Fibroblast of skin of back (primary cell): ENCODE measurements at places on chromosomes 16 and 17.
A peak's percentile ranks its signal among the peaks of the same experiment; 100 is the strongest.

DNA sequence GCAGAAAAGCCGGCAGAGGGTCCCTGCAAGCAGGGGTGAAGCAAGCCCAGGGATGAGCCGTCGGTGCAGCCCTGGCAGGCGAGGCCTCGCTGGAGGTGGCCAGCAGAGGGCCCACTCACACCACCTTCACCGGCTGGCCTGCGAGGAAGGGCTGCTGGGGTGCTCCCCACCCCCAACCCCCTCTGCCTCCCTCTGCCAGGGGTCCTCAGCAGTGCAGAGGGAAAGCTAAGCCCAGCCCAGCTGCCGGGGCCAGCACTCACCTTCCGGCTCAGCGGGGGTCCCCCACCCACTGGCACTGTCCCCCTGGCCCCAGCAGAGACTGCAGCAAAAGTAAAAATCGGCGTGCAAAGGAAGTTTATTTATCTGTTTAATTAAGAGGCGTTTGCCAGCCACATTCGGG lies 113.4 kb downstream of the ENGASE start:
- no peak for DNase-seq

DNA sequence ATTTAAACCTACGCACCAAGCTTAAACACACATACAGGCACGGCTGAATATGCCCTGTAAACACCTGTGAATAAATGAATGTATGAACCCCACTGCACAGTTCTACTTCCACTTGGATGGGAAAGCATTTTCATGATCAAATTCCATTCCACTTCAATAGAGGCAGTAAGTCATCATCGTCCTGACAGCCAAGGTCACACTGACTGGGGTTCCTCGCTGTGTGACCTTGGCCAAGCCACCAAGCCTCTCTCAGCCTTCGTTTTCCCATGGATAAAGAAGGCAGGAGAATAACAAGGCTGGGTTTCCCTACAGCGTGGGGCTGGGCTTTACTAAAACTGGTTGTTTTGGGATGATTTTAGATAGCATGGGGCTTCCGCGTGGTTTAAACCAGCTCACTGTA lies 82.8 kb downstream of the TBC1D16 start:
- no peak for DNase-seq

DNA sequence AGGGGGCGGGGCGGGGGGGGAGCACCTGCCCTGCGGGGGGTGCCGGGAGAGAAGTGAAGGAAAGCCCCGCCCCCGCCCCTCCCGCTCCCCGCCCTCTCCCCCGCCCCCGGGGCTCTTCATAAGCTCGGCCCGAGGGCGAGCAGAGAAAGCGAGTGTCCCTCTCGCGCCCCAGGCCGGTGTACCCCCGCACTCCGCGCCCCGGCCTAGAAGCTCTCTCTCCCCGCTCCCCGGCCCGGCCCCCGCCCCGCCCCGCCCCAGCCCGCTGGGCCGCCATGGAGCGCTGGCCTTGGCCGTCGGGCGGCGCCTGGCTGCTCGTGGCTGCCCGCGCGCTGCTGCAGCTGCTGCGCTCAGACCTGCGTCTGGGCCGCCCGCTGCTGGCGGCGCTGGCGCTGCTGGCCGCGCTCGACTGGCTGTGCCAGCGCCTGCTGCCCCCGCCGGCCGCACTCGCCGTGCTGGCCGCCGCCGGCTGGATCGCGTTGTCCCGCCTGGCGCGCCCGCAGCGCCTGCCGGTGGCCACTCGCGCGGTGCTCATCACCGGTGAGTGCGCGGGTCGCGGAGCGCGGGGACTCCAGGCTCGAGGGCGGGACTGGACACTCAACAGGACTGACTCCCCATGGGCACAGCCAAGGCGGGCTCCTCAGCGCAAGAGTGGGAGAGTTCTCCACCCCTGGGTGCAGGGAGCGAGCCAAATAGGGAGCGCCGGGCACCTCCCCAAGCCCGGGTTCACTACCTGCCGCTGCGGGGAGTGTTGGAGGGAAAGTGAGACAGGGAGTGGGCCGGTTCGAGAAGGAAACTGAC lies at the start of gene HSD11B2:
Gene HSD11B2 (plus strand): TSS at position 145 of the 798 bp plus-strand sequence. CDS start 128 bp downstream, at position 273.
- DNase-seq, result peak; percentile 54

DNA sequence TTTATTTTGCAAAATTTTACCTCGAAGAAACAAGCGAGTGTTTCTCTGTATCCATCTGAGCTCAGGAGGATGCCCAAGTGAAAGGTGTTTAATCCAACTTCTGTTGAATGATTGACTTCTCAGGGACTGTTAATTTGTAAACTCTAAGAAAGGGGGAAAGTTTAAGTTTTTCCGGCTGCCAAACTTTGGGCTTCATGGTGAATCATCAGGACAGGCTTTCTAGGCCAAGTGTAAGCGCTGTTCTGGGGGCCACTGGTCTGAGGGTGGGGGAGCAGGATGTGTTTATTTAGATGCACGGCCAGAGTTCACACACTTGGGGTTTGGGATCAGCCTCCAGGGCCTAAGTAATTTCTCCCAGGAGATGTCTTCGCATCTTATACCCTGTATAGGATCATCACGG lies 110.4 kb downstream of the PITPNC1 start:
- DNase-seq, result no peak

DNA sequence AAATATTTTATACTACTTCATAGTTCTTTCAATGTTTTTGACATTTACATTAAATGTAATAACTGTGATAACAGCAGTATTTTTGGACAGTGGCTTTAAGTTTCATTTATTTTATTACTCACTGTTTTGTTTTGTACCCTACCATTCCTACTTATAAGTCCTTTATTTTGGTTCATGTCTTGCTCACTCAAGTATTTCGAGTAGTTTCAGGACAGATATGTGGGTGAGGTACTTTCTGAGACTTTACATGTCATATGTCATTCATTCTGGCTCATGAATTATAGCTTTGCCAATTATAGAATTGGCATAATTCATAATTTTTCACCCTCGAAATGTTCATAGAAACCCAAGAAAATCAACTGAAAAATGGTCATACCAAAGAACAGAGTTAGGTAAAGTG lies 44.4 kb downstream of the PIK3R5 start:
- DNase-seq, result no peak

- no peak for DNase-seq
Observed at GRCh38 chr16:20611350-20611902, 35.3 kb upstream of the ACSM2B start.

DNA sequence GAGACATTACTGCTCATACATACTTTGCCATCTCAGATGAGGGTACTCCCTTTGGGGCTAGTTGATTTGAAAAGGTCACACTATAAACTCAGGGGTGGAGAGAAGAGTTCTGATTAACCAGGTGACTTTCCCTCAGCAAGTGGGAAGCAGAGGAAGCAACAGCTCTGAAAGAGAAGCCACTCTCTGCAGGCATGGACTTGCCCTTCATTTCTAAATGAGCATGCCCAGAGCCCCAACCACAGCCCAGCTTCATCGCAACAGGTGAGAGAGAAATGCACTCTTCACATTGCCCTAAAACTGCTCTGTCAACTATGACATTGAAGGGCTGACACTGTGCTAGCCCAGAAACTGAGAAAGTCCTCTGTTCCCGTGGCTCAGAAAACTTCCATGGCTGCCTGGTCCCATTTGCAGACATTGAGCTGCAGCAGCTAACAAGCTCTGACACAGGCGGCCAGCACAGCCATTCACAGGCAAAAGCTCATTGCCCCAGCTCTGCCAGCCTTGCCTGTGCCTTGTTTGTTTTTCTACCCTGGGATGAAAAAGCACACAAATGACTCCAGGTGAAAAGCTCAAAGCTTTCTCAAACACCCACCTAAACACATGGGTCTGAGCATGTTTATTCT lies 419.8 kb upstream of the DYNLRB2 start:
- no peak for DNase-seq

- no peak for DNase-seq
Observed at GRCh38 chr17:30153463-30153862, 36.8 kb downstream of the NSRP1 start.

GRCh38 chr17:40663252-40663651 lies 1.7 kb downstream of the KRT222 start:
- no peak for DNase-seq

- peak; percentile 20 for DNase-seq
Observed at GRCh38 chr16:86221085-86221484, 289.2 kb upstream of the FOXF1 start.

GRCh38 chr16:54750249-54750648 lies 180.4 kb upstream of the IRX5 start:
- no peak for DNase-seq

- DNase-seq, result no peak
Observed at GRCh38 chr16:46882940-46883307, 1.2 kb upstream of the GPT2 start.
